ENCODE measurements at places on chromosomes 1 and 21.

DNA sequence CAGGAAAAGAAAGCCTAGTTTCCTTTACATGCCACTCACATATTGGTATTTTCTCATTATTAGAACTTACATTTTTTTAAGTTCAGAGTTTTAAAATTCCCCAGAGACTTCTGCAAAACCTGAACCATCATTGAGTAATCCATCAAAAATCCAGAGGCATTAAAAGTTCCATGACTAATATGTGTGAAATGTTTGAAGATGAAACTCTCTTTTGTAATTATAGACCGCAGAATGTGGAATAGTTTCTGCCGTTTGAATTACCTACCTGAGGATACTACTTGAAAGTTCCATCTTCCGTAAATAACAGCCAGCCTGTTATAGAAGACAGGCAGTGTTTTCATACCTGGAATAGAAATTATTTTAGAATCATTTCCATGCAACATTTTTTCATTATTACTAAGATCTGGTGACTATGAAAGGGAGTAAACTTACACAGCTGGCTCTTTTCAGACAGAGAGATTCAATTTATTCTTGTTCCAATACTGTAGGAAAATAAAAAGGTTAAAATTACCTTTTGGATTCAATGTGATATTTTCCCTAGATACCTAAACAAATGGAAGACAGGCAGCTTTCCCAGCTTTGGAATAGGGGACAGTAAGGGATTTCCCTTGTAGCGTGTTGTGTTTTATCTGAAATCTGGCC is 131.4 kb downstream of the ST6GALNAC5 start:
- DNase-seq: no peak

DNA sequence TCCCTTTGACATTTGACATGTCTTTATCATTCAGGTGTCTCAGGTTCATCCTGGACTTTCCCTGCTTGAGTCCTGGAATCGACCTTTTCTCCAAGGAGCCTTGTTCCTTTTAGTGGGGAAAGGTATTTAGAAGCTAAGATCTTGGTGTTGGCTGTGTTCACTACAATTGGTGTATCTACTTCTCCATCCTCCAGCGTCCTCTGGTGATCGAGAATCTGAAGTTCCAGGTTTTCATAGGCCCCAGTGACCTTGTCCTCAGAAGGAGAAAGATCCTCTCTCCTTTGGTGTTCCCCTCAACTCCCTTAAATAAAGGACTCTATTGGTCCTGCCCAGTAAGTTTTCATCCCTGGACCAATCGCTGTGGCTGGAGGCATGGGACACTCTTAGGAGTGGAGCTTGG is 22.1 kb downstream of the MROH7 start:
- DNase-seq: no peak

- no peak for DNase-seq
Measured at GRCh38 chr1:30977105-30977504, 68.5 kb upstream of the SDC3 start.

DNA sequence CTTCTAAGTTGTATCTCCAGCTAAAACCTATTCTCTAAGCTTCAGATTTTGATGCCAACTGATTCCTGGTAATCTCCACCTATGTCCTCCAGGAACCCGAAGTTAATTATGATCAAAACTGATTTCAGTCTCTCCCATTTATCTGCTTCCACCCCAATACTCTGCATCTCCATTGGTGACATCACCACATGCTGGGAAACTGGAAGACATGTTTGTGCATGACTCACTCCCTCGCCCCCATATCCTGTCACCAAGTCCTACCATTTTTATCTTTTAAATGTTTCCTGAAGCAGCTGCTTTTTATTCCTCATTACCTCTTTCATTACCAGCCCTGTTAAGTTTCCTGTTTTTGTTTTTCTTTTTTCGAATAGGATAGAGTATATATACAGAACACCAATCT is 228.5 kb downstream of the LRRC40 start:
- no peak for DNase-seq

GRCh38 chr21:43834146-43834905 is 30.7 kb upstream of the AGPAT3 start:
- DNase-seq: no peak

DNA sequence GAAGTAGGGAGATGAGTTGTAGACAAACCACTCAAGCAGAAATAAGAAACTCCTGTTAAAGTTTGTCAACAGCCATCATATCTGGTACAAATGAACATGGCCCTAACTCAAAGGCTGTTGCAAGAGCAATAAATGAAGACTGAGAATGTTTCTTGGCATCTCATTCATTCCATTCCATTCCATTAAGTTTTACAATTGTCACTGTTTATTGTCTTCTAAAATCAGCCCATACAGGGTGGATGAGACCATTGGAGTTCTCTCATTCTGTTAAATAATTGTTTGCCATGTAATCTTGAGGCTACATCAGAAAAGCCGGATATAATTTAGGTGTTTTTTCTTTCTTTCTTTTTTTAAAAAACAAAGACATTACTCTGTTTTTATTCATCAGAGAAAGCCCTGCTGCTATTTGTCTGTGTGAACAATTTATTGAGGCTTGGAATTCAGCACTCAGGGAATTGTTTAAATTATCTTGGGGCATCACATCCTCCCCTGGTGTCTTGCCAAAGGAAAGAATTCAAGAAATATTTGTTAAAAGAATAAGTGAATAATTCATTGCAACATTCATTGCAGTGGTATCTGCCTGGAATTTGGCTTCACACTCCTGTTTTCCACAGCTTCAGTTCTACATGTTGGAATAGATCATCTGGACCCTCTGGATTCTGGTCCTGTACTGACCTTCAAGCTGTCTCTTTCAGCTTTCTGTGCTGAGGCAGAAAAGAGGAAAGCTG is 604.5 kb downstream of the PLPP3 start:
- no peak for DNase-seq
